Stimulated activated CD8-positive, alpha-beta memory T cell treated with anti-CD3 and anti-CD28 coated beads, Interleukin-7, amount 100 ng/mL, for 24 hours (primary cell): ENCODE measurements at places on chromosomes 2 and 18.

- no peak for DNase-seq
These were observed 296.4 kb downstream of the CYP26B1 start for GRCh38 chr2:71851094-71851750.

- DNase-seq: no peak
These were observed 180.6 kb downstream of the CLIP4 start for GRCh38 chr2:29295845-29296244.

DNA sequence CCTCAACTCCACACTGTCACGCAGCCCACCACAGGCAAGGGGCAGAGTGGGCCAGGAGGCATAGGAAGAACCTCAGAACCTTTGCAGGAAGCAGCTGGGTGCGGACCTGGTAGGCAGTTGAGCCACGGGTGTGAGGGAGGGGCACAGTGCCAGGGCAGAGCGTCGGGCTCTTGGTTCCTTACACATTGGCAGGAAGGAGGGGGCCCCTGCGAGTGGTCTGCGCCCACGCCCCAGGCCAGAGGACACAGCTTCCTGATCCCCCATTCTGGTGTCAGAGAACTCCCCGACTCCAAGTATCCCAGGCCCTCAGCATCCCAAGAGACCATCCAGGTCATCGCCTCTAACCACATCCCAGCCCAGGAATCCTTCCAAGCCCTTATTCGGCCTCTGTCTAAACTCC, 61.5 kb downstream of the TNS1 start:
- DNase-seq: no peak

- no peak for DNase-seq
These were observed 277.4 kb upstream of the MC4R start for GRCh38 chr18:60649842-60650536.

GRCh38 chr2:70643715-70644114, 90.1 kb upstream of the TGFA start:
- no peak for DNase-seq

DNA sequence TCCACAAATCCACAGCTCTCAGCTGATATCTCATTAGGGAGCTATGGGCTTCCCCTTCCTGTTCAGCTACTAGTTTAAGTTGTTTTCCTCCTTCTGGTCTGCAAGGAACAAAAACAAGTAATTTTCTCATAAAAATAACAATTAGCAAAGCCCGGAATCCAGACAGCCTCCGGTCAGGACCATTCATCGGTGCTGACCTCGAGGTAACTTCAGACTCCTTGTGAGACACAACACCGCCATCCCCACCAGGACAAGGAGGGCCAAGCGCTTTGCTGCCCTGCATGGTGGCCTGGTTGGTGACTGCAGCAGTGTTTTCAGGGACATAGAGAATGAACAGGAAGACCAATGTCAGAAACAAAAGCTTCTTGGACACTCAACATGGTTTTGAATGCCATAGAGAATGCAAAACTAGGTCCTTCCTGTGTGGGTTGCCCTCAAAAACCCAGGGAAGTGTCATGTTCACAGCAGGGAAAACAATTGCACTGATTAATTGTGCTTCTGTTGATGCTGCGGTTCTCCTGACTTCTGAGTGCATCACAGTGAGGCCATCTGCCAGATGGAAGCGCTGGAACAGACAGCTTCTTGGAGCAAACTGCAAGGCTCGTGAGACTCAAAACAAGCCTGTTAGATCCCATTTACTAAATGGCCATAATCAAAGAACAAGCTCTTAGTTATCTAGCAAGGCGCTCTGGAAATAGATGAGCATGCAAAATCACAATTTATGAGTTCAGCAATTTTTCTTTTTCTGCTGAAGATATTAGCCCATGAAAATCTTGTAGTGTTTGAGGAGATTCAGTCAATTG, 77.1 kb downstream of the HS1BP3 start:
- no peak for DNase-seq

DNA sequence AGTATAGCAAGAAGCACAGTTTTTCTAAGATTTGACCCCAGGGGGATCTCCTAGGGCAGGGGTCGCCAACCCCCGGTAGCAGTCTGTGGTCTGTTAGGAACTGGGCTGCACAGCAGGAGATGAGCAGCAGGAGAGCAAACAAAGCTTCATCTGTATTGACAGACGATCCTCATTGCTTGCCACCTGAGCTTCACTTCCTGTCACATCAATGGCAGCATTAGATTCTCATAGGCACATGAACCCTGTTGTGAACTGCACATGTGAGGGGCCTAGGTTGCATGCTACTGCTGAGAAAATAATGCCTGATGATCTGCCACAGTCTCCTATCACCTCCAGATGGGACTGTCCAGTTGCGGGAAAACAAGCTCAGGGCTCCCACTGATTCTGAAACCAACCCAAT, 136.2 kb downstream of the RGPD3 start:
- DNase-seq: no peak

- no peak for DNase-seq
These were observed 17.9 kb upstream of the LRRTM1 start for GRCh38 chr2:80322311-80322920.

DNA sequence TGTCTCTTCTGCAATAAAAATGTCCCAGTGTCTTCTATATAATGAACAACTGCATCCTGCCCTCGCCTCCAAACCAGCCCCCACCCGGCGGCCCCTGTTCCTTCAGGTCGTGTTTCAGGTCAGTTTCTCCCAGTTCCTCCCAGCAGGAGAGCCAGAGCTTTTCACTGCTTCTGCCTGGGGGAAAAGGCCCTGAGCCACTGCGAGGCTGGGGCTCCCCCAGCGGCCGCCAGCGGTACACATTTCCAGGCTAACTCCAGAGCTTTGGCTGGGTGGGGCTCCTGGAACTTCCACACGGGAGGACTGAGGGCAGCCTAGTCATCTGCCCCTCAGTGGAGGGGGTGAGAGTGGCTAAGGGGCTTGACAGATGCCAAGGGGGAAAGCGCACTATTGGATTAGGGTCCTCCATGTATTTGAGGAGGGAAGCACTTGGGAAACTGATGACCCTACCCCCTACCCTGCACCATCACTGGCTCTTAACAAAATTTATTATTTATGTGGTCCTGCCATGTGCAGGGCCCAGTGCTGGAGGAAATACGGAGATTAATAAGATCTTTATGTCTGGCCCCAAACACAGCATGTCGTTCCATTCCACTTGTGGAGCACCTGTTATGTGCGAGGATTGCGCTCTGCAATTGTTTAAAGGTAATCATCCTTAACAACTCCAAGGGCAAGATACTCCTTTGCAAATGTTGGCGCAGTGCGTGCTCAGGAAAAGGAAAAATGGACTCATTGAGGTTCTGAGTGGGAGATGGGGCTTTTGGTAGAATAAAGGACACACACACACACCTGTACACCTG, 17.3 kb upstream of the CYS1 start:
- DNase-seq: no peak

DNA sequence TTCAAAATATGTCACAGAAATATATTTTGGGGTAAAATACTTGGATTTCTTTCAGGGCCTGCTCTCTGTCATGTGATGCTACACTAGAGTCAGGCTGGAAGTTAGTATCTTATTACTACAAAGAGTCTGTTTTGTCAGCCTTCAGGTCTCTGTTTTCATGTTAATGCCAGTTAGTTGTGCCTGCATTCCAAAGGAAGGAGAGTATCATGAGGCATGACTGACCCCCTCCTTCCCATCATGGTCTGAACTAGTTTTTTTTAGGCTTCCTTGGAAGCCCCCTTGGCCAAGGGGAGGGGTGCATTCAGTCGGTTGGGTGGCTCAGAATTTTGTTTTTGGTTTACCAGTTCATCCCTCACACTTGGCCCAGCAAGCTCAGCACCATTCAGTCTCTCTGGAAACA, 318.0 kb downstream of the ALK start:
- no peak for DNase-seq

GRCh38 chr18:32301361-32301760, 111.5 kb downstream of the MEP1B start:
- no peak for DNase-seq

DNA sequence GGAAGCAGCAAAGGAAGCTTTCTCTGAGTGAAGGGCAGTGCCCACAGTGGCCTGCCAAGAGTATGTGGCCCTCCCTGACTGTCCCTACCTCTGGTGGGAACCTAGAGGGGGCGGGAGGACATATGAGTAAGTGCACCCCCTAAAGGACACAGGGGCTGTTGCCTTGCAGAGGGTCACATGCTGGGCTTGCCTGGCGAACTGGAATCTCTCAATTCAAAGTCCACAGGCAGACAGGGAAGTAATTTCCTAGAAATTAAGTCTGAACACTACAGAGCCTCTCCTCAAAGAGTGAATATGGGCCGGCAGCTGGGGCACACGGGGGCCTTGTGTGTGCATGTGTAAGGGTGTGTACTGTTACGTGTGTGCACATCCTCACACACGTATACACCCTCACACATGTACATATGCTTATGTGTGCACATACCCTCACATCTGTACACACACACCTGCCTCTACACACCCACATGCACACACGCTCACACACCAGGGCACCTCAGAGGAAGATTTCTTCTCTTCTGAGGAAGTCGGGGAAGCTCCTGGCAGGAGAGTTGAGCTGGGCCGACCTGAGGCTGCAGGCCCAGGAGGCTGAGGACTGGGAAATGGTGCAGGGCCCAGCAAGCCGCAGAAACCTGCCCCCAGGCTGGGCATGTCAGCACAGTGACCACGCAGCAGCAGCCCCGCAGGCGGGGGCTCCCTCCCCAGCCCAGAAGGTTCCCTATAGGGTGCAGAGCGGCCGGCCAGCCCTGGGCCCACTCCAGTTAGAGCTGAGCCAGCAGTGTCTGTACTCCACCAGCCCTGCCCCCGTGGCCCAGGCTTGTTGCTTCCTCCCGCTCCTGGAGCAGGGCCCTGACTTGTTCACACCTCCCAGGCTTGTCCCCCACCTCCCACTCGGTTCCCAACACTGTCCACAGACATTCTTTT, 77.4 kb upstream of the TAF1B start:
- no peak for DNase-seq

DNA sequence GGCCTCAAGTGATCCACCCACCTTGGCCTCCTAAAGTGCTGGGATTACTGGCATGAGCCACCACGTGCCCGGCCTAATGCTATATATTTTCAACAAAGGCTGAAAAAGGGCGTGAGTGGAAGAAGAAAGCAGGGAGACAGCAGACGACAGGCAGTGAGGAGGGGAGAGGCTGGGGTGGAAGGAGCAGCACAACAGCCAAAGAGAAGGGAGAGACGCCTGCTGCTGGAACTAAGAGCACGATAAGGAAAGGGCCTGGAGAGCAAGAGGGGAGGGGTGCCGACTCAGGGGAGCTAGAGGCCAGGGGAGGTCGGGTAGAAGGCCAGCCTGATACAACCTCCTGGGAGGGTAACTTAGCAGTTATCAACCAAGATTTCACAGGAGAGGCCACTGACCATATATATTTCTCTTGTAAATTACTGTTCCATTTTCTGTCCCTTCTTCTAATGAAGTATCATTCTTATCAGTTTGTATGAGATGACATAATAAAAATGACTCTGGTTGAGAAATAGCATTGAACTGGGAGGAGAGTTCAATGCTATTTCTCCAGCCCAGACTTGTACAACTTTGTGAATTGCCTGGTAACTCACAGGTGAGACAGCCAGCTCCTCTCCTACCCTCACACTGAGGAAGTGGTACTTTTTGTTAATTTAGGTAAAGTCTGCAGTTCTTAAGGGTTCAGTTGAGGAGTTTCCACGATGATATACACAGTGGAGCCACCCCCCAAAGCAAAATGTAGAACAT, 5.8 kb upstream of the RNU4ATAC start:
- DNase-seq: no peak

GRCh38 chr2:11687736-11688135, 17.7 kb upstream of the NTSR2 start:
- DNase-seq: no peak

DNA sequence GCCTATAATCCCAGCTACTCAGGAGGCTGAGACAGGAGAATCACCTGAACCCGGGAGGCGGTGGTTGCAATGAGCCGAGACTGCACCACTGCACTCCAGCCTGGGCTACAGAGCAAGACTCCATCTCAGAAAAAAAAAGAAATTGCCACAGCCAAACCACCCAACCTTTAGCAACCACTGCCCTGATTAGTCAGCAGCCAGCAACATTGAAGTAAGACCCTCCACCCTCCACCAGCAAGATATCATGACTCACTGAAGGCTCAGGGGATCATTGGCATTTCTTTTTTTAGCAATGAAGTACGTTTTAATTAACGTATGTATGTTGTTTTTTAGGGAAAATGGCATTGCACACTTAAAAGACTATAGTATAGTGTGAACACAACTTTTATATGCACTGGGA, 349.1 kb upstream of the ACVR2A start:
- no peak for DNase-seq

DNA sequence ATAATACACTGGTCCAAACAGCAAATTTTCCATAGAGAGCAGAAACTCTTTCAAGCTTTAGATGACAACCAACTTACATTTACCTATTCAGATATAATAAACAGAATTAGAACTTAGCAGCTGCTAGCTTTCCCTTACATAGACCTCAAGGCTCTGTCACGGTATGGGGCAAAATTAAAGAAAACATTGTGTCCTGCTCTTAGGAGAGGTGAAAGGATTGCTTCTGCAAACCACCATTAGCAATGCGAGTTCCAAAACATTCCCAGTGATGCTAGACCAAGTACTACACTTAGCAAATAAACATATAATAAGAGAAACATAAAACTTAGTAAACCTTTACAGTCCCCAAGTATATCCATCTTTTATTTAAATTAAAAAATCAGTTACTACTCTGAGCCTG, 183.3 kb downstream of the CAMKMT start:
- no peak for DNase-seq

DNA sequence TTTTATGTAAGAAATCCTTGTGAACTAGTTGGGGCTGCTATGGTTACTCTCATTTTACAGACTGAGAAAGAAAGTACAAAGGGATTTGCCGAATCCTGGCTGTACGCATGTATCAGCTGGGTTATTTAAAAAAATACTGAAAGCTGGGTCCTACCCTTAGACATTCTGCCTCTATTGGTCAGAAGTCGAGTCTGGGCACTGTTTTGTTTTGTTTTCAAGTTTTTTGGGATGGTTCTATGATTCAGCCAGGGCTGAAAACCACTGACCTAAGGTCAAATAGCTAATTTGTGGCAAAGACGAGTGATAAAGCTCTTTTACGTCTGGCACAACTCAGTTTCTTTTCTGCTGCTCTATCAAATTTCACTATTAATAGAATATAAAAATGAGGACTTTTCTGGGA, 5.9 kb upstream of the SLC8A1 start:
- no peak for DNase-seq
